GM04504 (cell line): ENCODE measurements at places on chromosomes 2 and 18.

DNA sequence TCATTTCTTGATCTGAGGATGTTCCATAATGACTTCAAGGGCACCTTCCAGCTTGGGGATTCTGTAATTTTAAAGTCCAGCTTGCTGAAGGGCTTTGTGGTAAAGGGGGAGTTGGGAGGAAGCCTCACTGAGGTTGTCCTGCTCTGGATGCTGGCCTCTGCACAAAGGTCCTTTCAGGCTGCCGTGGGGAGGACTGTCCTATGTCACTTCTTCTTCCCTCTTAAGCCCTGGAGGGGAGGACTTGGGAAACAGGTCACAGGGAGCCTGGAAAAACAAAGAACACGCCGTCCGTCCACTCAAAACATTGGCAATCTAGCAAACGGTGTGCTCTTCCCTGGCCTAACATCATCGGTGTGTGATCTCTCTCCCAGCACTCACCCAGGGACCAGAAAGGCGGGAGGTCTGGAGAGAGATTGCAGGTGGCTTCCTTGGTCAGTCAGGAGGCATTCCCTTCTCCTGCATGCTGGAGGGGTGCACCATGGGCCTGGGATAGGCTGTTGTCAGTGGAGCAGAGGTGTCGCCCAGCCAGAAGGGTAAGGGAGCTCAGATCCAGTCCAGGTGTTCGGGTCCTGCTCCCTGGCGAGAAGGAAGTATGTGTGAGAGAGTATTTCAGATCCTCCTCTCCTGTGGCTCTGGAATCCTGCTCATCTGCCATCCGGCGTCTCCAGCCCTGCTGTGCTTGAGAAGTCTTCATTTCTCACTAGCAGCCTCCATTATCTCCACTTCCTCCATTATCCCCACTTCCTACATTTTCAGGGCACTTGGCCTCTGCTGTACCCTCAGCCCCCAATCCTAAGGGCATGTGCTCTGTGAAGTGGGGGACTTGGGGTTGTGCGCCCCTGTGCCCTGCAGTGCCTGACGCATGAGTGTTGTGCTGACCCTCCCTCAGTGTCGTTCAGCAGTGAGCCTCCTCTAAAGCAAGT is 20.1 kb downstream of the ASAP2 start:
- no peak for DNase-seq

DNA sequence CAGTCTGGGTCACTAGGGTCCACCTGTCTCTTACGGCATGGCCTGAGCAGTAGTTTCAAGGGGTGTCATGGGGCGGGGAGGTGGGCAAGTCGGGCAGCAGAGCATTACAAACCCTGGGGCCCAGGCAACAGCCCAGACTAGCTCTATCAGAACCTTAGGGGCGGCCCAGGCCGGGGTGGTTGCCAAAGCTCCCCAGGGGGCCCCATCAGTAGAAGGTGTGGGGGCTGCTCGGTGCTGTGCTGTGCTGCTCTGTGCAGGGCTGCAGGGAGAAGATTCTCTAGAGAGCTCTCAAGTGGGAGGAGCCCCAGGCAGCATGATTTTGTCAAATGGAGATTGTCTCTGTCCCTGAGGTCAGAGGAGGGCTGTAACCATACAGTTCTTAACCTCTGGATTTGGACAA is 36.4 kb upstream of the SLC14A1 start:
- DNase-seq, result no peak

DNA sequence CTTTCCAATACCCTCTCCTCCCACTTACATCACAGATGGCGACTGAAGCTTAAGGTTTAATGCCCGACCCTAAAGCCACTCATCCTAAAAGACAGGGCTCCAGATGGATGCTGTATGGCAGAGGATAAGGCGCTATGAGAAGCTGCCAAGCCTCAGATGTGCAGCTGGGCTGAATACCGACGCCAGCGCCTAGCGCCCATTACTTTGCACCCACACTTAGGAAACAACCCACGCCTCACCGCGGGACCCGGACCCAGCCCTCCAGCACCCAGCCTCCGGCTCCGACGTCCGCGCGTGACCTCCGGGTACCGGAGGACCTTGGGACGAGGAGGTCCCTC is 335 bp downstream of the TRAK2 start:
- no peak for DNase-seq

- DNase-seq, result no peak
These were observed 897.2 kb downstream of the TSN start for GRCh38 chr2:122652670-122653069.

DNA sequence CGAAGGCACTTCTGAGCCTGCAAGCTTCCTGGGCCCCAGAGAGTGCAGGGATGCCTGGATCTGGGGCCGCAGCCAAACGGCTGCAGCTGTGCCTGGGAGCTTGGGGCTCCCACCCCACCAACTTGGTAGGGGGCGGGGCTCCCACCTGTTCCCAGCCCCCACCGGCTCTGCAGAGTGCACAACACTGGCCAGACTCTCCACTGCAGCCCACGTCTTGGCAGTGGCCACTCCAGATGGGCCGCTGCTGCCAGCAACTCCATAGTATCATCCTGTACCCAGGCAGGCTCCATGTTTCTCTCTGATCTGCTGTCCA is 9.9 kb downstream of the DYSF start:
- DNase-seq, result no peak

DNA sequence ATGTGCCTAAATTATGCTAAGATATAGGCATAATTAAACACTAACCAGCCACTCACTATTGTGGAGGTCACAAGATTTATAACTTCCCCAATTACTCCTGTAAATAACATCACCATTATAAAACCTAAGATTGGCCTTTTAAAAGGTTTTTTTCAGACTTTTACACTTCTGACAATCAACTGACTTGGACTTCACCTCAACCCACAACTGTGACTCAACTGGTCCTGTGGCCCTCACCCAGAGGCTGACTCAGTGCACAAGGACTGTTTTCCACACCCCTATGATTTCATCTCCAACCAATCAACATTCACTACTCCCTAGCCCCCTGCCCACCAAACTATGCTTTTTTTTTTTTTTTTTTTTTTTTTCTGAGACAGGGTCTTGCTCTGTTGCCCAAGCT is 11.6 kb downstream of the TTR start:
- no peak for DNase-seq

GRCh38 chr2:239355724-239356123 is 45.1 kb downstream of the HDAC4 start:
- no peak for DNase-seq

DNA sequence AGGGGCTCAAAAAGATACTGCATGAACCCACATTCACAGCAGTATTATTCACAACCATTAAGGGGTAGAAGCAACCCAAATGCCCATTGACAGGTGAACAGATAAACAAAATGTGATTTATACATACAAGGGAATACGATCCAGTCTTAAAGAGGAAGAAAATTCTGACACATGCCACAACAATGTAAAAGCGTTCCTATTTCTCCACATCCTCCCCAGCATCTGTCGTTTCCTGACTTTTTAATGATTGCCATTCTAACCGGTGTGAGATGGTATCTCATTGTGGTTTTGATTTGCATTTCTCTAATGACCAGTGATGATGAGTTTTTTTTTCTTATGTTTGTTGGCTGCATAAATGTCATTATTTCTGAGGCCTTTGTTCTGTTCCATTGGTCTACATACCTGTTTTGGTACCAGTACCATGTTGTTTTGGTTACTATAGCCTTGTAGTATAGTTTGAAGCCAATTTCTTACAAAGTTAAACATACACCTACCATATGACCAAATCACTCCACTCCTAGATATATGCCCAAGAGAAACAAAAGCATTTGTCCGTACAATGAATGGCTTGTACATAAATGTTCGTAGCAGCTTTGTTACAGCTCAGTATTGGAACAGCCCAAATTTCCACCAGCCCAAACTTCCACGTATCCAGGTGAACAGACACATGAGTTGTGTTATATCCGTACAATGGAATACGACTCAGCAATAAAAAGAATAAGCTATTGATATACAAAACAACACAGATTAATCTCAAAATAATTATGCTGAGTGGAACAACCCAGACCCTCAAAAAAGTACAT is 85.1 kb downstream of the TMEM131 start:
- DNase-seq, result no peak

- DNase-seq, result no peak
These were observed 15.7 kb downstream of the C1QL2 start for GRCh38 chr2:119142824-119143223.

- no peak for DNase-seq
These were observed 90.3 kb downstream of the COL6A3 start for GRCh38 chr2:237323656-237324055.

GRCh38 chr2:235957251-235957650 is 210.9 kb downstream of the GBX2 start:
- no peak for DNase-seq

DNA sequence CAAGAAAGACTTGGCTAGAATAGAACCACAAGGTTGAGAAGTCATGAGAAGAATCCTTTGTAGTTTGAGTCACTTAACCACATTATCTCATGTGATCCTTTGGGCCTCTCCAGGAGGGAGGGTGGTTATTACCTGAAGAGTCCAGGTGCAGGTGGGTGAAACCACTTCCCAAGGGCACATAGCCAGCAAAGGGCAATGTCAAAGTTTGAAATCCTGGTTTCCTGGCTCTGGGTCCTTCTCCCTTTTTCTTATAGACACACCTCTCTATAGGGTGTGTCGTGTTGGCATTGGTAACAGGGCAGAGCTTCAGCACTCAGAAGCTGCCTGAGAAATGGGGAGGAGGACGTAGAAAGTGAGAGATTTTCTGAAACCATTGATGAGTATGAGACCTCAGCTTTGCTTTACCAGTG is 137.9 kb downstream of the MGAT5 start:
- no peak for DNase-seq

DNA sequence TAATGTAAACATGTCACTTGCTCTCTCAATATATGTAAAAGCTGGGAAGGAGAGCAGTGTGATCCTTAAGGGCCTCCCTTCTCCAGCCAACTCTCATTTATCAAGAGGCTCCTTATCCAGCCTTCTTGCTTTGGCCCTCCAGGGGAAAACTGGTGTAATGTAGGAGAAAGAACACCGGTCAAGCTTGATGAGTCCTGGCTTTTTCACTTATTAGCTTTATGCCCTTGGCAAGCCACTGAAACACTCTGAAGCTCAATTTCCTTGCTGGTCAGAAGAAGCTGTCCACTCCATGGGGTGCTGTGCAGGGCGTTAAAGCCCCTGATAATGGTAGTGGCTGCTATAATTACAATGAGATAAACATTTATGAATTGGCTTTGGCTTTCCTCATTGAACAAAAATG is 251.2 kb upstream of the RBBP8 start:
- DNase-seq, result no peak

DNA sequence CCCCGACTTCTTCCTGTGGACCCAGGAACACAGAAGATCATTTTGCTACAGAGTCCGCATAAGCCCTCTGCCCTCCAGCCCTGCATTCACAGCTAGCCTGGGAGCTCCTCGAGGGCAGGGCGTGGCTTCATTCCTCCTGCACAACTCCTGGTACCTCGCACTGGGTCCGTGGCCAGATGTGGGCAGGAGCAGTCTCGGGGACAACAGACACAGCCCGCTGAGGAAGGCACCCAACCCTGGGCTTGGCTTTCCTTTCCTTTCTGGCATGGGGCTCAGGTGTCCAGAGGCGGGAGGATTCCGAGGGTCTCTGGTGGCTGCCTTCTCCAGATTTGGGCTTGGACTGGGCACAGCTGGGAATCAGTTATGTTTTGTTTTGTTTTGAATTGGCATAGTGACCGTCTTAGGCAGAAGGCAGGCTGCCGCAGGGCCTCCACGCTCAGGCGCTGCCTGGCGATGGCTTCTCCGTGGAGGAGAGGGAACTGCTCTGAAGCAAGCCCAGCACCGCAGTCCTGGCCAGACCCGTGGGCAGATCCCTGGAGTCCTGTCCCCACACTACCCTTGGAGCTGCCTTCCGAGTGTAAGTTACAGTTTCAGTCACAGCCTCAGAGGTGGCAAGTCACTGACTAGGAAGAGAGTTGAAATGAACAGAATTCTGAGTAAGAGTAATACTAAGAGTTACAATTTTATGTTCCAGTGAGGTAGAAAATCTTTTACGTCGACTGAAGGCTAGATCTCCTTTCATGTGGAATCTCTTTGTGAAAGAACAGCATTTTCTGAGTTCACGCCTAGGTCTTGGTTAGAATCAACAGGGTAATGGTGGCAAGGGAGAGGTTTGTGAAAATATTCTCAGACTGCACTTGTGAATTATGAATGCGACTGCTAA is 47.9 kb downstream of the LDLRAD4 start:
- DNase-seq, result no peak

DNA sequence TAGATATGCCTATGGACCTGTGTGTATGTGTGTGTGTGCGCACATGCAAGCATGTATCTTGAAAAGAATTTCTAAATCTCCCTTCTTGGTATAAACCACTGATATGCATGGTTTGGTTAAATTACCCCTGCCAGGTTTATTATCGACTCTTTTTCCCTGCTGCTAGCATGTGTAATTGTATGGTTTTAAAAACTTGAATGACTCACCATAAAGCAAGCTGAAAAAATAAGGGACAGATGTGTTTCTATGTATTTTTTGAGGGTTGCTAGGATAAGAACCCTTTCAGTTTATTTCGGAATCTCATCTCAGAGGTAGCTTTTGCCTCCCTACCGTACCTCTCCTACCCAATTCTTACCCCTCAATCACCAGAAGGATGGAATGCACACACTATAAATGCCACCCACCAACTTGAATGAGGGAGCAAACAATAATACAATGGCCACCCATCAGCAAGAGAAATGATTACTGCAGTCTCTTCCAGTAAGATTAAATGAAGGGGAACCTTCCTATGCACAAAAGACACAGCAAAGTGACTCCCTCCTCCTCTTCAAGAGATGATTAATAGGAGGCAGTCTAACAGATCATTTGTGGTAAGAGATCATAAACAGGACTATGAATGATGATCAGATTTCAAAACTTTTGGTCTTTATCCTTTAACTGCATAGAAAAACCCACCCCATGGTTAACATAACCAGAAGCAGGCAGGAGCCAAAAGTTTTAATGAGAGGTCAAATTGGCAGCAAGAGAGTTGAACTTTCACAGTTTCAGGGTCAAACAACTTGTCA is 357.2 kb downstream of the SATB2 start:
- peak; percentile 48 for DNase-seq

DNA sequence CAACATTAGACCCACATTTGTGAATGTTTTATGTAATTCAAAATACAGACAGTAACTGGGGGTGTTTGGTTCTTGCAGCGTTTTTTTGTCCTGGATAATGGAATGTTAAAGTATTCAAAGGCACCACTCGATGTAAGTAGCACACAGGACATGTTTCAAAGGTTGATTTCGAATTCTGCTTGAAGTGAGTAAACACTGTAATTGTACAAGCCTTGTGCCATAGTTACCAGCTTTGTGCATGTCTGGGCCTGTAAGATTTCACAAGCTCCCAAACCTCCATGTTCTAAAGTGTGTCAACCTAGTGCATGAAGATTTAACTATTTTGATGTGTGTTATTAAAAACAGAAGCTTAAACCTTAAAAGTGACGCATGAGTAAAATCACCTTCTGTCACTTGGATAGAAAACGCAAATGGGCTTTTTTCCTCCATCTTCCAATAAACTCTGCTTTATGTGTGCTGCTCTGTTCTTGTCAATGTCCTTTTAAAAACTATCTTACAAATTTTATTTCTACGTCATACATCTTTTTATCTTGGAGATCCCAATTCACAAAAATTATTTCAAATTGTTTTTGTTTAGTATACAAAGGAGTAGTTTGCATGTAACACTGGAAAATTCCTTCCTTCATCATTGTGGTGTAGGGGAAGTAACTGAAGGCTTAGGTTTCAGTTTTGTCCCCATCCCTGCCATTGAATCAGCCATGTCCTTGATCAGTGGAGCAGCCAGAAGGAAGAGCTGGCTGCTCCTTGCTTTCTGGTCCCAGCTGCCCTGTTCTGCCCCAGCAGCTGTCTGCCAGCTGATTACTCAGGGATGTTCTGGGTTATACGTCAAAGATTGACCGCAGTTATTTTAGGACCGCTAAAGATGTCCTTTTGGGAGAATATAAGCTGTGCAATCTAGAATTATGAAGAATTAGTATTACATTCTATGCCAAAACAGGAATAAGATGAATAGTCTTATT is 119.2 kb downstream of the PRKRA start:
- no peak for DNase-seq
